Fibroblast of the aortic adventitia (primary cell): ENCODE measurements at places on chromosomes 7 and 10.
A peak's percentile ranks its signal among the peaks of the same experiment; 100 is the strongest.

- DNase-seq, result peak; percentile 88
These were observed 13.0 kb upstream of the BAMBI start for GRCh38 chr10:28664369-28664740.

GRCh38 chr7:149843566-149843965 is 5.4 kb downstream of the ZNF862 start:
- DNase-seq, result no peak

GRCh38 chr10:116073510-116073909 is 199.5 kb downstream of the GFRA1 start:
- no peak for DNase-seq

- peak; percentile 51 for DNase-seq
These were observed 61.5 kb upstream of the GPR22 start for GRCh38 chr7:107408349-107408748.

- DNase-seq, result peak; percentile 93
These were observed 183.2 kb upstream of the LYZL1 start for GRCh38 chr10:29105516-29106215.

GRCh38 chr10:86649471-86650150 is 4.7 kb upstream of the OPN4 start:
- DNase-seq, result no peak

- DNase-seq, result peak; percentile 8
These were observed 212.8 kb upstream of the PODXL start for GRCh38 chr7:131769241-131769640.

- no peak for DNase-seq
These were observed 205.4 kb upstream of the C7orf33 start for GRCh38 chr7:148385009-148385682.

- no peak for DNase-seq
These were observed 96.4 kb upstream of the ETV1 start for GRCh38 chr7:14085901-14086300.

DNA sequence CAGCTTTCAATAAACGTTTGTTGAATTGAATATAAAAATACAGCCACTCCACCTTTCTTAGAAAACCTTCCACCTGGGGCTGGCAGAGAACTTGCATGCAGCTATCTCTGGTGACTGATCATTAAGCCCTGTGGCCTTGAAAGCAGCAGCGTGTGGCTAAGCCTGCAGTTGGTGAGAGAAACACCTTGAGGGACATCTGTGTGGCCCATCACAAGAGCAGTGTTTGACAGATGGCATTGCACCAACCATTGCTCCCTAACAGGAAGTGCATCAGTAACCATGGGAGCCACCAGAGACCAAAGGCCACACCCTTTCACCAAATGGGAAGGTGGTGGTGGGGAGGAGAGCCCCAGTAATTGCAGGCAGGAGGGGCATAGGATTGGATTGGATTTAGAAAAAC is 22.4 kb downstream of the RHOBTB1 start:
- no peak for DNase-seq
